ENCODE measurements at places on chromosomes 13 and 19.
A peak's percentile ranks its signal among the peaks of the same experiment; 100 is the strongest.

DNA sequence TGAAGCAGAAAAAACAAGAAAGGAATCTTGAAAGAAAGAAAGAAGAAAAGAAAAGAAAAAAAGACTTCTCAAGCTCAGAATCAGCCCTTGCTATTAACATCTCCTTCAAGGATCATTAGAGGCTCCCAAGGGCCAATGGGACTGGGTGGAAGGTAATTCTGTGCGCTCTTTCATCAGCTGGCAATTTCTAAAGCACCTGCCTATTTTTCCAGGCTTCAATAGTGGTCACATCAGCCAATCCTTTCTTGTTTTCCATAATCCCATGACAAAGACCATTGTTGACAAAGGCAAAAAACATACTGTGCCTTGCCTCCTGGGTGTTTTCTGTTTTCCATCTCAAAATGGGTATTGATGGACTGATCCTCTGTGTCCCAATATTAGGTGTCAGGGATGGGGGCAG is 88.2 kb upstream of the TSC22D1 start:
- DNase-seq = no peak

DNA sequence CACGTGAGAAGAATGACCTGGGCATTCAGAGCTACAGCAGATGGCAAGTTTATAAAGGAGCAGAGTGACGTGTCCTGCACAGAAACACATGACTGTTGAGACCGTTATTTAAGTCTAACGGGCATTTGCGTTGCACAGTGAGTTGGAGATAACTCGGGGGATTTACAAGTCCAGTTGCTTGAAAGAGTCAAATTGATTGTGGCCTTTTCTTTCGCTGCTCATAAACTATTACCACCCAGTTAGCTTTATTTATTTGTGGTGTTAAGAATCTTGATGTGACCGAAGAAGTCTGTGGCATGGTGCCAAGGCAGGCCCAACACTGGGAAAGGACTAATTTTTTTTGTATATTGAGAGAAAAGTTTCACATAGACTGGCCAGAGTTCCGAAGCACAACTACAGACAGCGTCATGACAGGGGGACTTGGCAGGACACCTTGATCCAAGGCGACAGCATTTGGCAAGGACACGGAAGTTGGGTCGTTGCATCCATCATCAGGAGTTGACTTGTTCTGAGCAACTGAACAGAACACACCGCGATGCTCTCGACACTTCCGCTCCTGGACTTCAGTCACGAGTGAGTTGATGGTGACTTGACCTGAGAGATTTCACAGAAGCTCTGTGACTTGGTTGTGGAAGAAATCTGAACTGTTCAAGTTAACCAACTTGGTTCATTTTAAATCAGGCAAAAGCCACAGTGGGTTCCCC is 11.9 kb upstream of the PTOV1 start:
- DNase-seq = no peak

- DNase-seq = no peak
Measured at GRCh38 chr19:51179256-51179655, 37.2 kb downstream of the SIGLEC7 start.

DNA sequence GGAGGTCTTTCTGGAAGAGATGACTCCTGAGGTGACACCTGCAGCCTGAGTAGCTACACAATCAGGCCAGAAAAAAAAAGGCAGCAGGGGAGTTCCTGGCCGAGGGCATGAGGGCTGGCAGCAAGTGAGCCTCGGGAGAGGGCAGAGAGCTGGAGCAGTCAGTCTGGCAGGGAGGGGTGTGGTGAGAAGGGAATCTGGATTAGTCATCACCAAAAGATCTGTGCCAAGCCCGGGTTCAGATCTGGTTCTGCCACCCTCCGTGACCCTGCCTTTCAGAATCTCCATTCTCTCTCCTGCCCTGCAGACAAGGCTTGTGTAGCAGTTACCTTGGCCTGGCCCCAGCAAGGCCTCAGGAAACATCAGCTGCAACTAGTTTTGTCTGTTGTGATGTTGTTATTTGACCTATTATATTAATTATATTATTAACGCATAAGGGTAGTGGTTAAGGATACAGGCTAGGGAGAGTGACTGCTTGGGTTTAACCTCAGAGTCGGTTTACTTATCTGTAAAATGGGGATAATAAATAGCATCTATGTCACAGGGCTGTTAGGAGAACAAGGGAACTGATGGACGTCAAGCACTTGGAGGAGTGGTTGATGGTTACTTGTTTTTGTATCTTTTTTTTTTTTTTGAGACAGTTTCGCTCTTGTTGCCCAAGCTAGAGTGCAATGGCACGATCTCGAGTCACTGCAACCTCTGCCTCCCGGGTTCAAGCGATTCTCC is 2.7 kb upstream of the CAPNS1 start:
- DNase-seq = no peak

GRCh38 chr13:27765650-27766049 is 26.6 kb upstream of the GSX1 start:
- no peak for DNase-seq

- DNase-seq = no peak
Measured at GRCh38 chr13:90867336-90867683, 480.2 kb upstream of the MIR17HG start.

- peak; percentile 85 for DNase-seq
Measured at GRCh38 chr19:11482384-11483050, 1.7 kb upstream of the ELAVL3 start.

DNA sequence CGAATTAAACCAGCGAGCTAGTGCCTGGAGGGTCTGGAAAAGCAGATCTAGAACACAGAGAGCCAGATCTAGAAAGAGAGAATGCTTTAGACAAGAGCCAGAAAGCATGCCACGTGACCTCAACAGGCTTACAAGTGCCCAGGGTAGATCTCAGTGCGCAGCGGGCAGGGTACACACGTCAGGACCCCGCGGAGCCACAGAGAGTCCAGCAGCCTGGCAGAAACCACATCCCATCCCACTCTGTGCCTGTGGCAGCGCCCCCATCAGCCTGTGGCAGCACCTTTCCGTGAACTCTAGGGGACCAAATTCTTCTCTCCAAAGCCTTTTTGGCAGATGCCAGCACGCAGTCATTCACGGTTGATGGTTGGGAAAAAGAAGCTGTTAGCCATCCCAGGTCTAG is 5.9 kb downstream of the ARHGEF1 start:
- peak; percentile 56 for DNase-seq

DNA sequence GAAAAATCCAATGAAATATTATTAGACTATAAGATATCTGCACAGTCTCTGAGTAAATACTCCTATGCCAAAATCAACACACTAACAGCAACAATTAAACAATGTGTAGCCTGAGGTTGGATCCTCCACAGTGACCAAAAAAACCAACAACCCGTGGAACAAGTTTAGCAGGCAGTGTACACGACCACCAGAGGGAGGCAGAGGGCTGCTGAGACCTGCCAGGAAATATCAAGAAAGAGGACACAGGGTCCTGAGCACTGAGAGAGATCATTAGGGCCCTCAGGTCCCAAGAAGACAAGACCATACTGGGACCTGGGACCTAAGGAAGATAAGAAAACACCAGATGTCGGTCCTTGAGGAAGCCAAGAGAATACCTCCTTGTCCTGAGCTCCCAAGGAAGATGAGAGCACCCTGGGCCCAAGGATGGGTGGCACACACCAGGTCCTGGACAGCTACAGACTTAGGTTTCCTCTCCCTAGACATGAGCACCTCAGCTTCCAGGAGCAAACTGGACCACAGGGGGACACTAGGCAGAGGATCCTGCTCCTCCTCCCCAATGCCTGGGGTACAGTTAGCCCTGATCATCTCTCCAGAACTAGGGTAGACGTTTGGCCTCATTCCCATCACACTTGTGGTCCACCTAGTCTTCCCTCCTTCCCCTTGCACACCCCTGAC is 822 bp upstream of the ZNF274 start:
- DNase-seq = peak; percentile 41

- DNase-seq = no peak
Measured at GRCh38 chr13:111114362-111115060, 599 bp upstream of the ARHGEF7 start.

GRCh38 chr13:100751826-100752225 is 77.2 kb upstream of the TMTC4 start:
- DNase-seq = no peak

Data from CD8-positive, alpha-beta memory T cell (primary cell).